Left ventricle myocardium superior (tissue), 1 donor: ENCODE measurements at places on chromosomes 1 and 21. TPM values are rescaled to one million over a fixed set of nuclear protein-coding genes. Genes with fewer than 3 reads are reported as not detected.

DNA sequence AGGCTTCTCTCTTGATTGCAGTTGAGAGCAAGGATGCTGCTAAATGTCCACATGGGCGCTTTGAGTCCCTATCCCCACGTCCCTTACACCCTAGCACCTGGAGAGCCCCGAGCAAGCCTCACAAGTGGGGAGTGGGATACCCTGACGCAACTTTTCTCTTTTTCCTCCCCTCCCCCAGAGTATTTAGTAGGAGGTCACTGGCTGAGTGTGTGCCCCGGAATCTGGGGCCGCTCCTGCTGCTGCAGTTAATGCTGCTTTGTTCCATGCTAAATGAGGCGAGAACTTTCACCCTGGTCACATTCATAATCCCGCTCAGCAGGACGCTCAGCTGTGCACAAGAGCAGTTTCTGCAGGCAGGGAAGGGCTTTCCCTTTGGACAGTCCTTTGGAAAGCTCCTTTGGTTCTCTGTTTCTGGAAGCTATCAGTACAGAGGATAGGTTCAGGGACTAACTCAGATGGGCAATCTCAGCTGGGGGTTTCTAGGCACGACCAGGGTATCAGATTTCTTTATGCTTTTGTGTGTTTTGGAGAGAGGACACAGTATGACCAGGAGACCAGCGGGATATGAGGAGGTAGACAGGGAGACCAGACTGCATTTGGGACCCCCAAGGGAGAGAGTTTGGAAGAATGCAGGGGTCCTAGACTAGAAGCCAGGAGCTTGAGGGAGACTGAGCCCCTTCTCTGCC lies 75.9 kb downstream of the NOS1AP start:
- DNase-seq = no peak

DNA sequence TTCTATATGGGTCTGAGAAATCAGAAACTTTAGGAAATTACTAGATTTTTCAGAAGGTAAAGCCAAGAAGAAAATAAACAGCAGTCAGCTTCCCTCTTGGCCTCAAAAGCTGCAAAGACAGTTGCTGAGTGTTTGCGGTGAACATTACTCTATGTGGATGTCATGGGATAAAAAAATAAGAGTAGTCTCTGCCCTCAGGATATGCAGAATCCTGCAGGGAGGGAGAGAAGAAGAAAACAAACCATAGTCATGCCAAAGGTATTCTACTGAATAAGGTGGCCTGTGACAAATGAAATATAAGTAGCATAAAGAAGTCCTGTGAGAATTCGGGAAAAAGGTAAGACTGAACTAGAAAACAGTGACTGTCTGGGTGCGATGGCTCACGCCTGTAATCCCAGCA lies 19.0 kb downstream of the YARS1 start:
- DNase-seq = no peak

GRCh38 chr1:39955547-39956539 lies 898 bp downstream of the MFSD2A start:
- DNase-seq = no peak

- no peak for DNase-seq
Measured at GRCh38 chr1:234962340-234962989, 166.2 kb downstream of the TOMM20 start.

DNA sequence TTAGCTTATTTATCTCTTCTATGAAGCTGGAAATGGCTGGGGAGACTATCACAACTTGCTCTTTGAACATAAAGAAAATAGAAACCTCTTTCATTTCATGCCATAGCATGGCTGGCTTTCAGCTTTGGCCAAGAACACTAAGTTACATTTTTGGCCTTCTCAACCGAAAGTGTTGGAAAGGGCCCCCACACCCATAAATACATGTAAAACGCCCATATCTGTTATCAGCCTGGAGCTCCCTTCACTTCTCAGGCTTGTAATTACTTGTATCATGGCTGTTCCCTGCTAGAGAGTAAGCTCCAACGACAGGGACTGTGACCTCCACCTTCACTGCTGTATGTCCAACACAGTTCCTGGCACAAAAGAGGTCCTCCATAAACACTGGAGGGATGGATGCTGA lies 12.7 kb upstream of the EIF4G3 start:
- no peak for DNase-seq

DNA sequence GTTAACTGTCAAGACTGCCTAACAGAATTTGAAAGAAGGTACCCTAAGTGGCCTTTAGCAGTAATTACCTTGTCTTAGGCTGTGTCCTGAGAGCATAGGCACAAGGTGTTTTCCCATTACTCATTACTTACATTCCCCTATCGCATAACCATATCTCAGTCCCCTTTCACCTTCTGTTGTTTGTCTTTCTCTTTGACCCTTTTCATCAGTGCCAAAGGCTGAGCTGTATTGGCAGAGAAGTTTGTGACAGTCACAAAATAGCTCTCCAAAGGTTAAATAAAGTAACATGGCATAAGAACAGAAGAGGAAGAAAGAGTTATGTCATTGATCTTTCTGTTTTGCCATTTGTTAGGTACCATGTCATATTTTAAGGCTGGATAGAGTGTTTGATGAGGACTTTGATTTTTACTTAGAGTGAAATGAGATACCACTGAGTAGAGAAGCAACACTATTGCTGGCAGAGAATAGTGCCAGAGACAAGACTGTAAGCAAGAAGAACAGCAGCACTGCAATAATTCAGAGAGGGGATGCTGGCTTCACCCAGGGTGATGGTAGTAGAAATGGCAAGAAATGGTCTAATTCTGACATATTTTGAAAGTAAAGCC lies 497.8 kb downstream of the TTLL7 start:
- no peak for DNase-seq

Gene ADAM30
- total RNA-seq = not detected
